ENCODE measurements at places on chromosomes 3 and 15. TPM values are rescaled to one million over a fixed set of nuclear protein-coding genes. Genes with fewer than 3 reads are reported as not detected.

GRCh38 chr15:77499087-77499760, 78.5 kb downstream of the HMG20A start:
- no peak overlapping the region for H3K27ac ChIP-seq
- no peaks in the 10 kb centered on the region for H3K27me3 ChIP-seq
- DNase-seq, result no peak
- H3K36me3 ChIP-seq, result no peaks in the 10 kb centered on the region
- no peaks in the 10 kb centered on the region for H3K4me1 ChIP-seq
- no peak overlapping the region for H3K4me3 ChIP-seq

DNA sequence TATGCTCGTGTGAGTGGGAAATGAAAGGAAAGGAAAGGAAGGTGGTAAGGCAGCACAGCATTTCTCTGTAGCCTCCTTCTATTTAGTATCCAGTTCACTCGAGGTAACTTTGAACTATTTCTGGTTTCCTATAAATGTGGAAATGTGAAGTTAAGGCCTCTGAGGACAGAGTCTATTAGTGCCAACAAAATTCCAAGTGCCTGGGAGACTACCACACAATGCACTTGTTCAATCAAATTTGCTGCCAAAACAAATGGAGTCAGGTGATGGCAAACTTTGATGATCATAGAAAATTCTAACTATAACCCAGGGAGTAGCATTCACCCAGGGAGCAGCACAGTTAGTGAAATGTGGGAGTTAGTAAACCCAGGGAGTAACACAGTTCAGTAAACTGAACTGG, 155.1 kb downstream of the ALCAM start:
- no peak overlapping the region for H3K27ac ChIP-seq
- DNase-seq, result no peak
- no peaks in the 10 kb centered on the region for H3K36me3 ChIP-seq
- no peak overlapping the region for H3K4me3 ChIP-seq
- no peaks in the 10 kb centered on the region for H3K27me3 ChIP-seq

DNA sequence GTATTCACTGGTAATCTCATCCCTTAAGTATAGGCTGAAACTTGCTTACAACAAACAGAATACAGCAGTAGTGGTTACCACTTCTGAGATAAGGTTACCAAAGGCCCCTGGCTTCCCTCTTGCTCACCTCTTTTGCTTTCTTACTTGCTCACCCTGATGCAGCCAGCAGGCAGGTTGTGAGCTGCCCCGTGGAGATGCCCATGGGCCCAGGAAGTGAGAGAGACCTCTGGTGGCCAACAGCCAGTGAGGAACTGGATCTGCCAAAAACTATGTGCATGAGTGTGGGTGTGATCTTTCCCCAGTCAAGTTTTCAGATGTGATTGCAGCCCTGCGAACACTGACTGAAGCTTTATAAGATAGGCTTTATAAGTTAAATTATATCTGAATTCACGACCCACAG, 48.7 kb downstream of the NMNAT3 start:
- no peaks in the 10 kb centered on the region for H3K27me3 ChIP-seq
- no peak for DNase-seq
- H3K36me3 ChIP-seq, result no peaks in the 10 kb centered on the region
- H3K4me1 ChIP-seq, result no peaks in the 10 kb centered on the region
- H3K4me3 ChIP-seq, result no peak overlapping the region
- H3K27ac ChIP-seq, result no peak overlapping the region

GRCh38 chr15:62672268-62672667, 370.3 kb upstream of the TPM1 start:
- no peak overlapping the region for H3K27ac ChIP-seq
- H3K27me3 ChIP-seq, result no peaks in the 10 kb centered on the region
- DNase-seq, result no peak
- no peak overlapping the region for H3K4me3 ChIP-seq

DNA sequence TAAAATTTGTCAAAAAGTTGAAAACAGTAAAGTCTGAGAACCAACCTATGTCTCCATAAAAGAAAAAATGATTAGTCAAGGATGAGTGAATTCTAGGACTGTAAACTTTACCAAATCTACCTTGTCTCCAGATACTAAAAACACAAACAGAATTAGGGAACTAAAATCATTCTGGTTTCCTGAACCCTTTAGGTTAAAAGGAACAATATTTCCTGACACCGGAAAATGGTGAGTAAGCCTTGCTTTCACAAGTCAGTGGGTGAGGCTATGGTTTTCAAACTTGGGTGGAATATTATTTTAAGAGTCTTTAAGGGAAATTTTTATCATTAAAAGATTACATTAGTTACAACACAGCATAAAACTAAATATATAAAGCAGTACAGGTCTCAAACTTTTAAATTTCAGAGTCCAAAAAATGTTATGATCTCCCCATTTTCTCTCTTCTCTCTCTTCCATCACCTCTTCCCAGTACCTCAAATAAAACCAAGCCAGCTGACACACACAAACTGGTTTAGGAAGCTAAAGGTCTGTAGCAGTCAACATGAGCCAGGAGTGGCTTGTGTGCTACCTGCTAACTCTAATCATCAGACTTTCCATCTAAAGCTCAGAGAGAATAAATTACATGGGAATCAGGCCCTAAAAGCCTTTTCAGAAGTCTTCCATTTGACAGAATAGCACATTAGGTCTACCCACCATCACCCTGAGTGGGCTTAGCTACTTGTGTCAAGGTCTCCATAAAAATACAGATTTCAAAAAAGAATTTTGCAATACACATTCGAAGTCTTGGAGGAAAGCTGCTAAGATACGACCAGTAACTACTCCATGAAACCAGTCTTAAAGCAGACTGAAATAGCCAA, 2.2 kb downstream of the SLC12A6 start:
- peaks cover 4% of the 10 kb centered on the region for H3K4me1 ChIP-seq
- H3K27me3 ChIP-seq, result no peaks in the 10 kb centered on the region
- DNase-seq, result peak; percentile 13
- H3K27ac ChIP-seq, result peak overlapping the region; percentile 10

GRCh38 chr3:173463250-173463649, 65.7 kb downstream of the NLGN1 start:
- H3K27ac ChIP-seq, result no peak overlapping the region
- DNase-seq, result no peak
- no peak overlapping the region for H3K4me3 ChIP-seq
- H3K36me3 ChIP-seq, result no peaks in the 10 kb centered on the region
- H3K4me1 ChIP-seq, result no peaks in the 10 kb centered on the region

GRCh38 chr3:114406286-114406685, 112.5 kb downstream of the TIGIT start:
- no peak overlapping the region for H3K4me3 ChIP-seq
- DNase-seq, result no peak
- H3K36me3 ChIP-seq, result no peaks in the 10 kb centered on the region
- H3K4me1 ChIP-seq, result no peaks in the 10 kb centered on the region
- no peak overlapping the region for H3K27ac ChIP-seq

DNA sequence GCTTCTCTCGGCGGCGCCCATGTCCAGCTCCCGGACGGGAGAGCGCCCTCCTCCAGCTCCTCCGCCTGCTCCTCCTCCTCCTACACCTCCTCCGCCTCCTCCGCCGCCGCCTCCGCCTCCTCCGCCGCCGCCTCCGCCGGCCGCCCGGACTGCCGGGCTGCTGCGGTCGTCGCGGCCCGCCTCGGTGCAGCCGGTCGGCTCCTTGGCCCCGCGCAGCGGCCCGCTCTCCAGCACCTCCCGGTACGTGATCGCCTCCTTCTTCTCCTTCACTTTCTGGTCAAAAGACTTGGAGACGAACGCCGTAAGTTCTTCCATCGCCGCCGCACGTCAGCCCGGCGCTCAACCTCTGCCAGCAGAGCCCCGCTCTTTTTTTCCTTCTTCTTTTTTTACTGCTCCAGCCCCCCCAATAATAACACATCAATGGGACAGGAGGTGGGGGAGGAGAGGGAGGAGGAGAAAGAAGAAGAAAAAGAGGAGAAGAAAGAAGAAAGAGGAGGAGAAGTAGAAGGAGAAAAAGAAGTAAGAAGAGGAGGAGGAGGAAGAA, 438 bp downstream of the SHOX2 start:
- no peak overlapping the region for H3K4me3 ChIP-seq
- H3K4me1 ChIP-seq, result peaks cover 5% of the 10 kb centered on the region
- H3K27me3 ChIP-seq, result peaks cover 63% of the 10 kb centered on the region
- no peak overlapping the region for H3K27ac ChIP-seq

- no peak overlapping the region for H3K27ac ChIP-seq
- H3K27me3 ChIP-seq, result no peaks in the 10 kb centered on the region
- DNase-seq, result no peak
- H3K36me3 ChIP-seq, result no peaks in the 10 kb centered on the region
Measured at GRCh38 chr3:159783780-159784742, 204.6 kb upstream of the IL12A start.

- H3K27ac ChIP-seq, result no peak overlapping the region
- peaks cover 7% of the 10 kb centered on the region for H3K27me3 ChIP-seq
- DNase-seq, result peak; percentile 65
Measured at GRCh38 chr3:50572158-50572557, 2.8 kb downstream of the HEMK1 start.

DNA sequence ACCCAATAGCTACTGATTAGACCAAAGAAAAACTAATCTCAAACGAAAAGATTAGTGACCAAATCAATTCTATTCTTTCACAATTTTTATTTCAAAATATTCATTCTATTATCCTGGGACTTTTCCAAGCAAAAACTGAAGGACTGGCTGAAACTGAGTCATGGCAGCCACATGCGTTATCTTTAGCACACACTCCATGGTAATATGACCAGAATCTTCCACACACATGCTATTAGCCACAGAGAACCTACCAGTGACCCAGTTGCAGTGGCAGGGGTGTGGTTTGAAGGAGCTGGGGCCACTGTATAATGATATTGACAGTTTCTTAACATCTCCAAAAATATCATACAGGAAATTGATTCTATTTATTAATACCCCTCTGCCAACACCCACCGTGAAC, 154.8 kb upstream of the ABI3BP start:
- H3K27me3 ChIP-seq, result no peaks in the 10 kb centered on the region
- H3K36me3 ChIP-seq, result no peaks in the 10 kb centered on the region
- no peaks in the 10 kb centered on the region for H3K4me1 ChIP-seq
- no peak overlapping the region for H3K27ac ChIP-seq

DNA sequence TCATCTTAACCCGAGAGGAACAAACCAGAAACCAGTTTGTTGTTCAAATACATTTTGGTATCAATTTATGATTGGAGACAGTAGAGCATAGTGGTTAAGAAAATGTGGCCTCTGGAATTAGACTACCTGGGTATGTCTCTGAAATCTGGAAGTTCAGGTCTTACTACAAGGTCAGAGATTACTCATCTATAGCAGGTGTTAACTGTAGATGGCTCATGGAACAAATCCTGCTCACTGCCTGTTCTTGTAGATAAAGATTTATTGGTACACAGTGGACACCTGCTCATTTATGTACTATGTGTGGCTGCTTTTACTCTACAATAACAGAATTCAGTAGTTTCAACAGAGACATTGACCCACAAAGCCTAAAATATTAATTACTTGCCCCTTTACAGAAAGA, 413.3 kb downstream of the CNTN6 start:
- H3K27me3 ChIP-seq, result no peaks in the 10 kb centered on the region
- no peaks in the 10 kb centered on the region for H3K36me3 ChIP-seq
- no peak for DNase-seq
- H3K27ac ChIP-seq, result no peak overlapping the region

DNA sequence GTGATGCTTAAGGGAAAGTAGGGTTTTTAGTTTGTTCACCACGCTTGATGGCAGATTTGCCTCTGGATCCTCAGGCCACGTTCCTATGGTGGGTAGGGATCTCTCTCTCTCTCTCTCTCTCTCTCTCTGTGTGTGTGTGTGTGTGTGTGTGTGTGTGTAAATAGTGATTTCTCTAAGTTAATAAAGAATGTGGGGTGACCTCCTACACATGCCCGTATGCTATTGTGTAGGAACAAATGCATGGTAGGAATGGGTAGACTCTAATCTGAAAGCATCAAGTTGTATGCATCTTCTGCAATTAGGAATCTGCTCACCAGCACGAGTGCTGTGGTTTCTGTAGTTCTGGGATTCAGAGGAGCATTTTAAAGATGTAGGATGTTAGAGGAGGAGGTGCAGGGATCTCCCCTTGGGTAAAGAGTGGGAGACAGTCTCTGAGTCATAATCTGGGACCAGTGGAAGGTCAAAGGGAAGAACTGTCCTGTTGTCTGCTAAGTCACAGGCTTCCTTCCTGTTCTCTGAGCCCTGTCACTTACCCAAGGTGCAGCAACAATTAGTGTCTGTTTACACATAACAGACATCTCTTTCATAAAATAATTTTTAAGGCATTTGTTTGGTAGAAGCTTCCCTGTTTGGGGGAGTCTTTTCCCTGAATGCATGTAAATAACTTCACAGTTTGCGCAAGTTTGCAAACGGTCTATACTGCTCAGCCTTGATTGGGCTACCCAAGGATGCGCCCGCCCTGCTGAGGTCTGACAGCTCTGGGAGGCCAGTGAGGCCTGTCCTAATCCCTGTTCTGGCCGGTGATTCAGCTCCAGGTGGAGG, 139.8 kb downstream of the IGF1R start:
- no peak for DNase-seq
- no peak overlapping the region for H3K4me3 ChIP-seq
- H3K36me3 ChIP-seq, result no peaks in the 10 kb centered on the region

GRCh38 chr3:174308736-174309135, 550.4 kb upstream of the NAALADL2 start:
- no peaks in the 10 kb centered on the region for H3K27me3 ChIP-seq
- no peak overlapping the region for H3K4me3 ChIP-seq
- no peaks in the 10 kb centered on the region for H3K36me3 ChIP-seq
- H3K27ac ChIP-seq, result no peak overlapping the region
- H3K4me1 ChIP-seq, result no peaks in the 10 kb centered on the region

DNA sequence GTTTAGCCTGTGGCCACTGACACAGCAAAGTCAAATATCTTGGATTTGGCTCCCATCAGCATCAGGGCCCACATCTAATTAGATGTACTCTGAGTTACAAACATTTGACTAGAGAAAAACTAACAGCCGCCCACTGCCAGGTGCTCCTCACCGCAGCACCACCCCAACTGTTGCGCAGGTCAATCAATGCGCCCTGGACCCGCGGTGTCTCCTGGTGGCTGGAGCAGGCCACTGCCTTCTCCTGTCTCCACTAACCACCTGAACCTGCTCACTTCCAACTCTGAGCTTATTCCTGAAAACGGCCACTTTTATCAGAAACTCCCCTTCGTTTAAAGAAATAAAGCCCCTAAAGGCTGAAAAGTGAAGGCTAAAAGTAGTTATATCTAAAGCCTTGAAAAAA, 4.3 kb downstream of the RIOX2 start:
- H3K4me3 ChIP-seq, result no peak overlapping the region
- no peaks in the 10 kb centered on the region for H3K36me3 ChIP-seq
- no peaks in the 10 kb centered on the region for H3K4me1 ChIP-seq

GRCh38 chr15:58369261-58369701, 62.5 kb upstream of the LIPC start:
- H3K4me3 ChIP-seq, result no peak overlapping the region
- no peaks in the 10 kb centered on the region for H3K36me3 ChIP-seq
- H3K4me1 ChIP-seq, result no peaks in the 10 kb centered on the region
- DNase-seq, result peak; percentile 51

The CHRFAM7A gene
- 0.38 TPM for total RNA-seq

The LARP6 gene
- 6.3 TPM for total RNA-seq

The RFT1 gene
- 15.6 TPM for total RNA-seq

The KLF15 gene
- 0.28 TPM for total RNA-seq

The PCOLCE2 gene
- total RNA-seq, result 2.0 TPM

The A4GNT gene
- total RNA-seq, result 0.05 TPM

The SLC2A2 gene
- total RNA-seq, result not detected

The NEO1 gene
- total RNA-seq, result 6.1 TPM

Measured in thymus (tissue), 14 donors.